B cell (primary cell): ENCODE measurements at places on chromosomes 2 and 18. TPM values are rescaled to one million over a fixed set of nuclear protein-coding genes. Genes with fewer than 3 reads are reported as not detected.

The CLHC1 gene
- 2.0 and 3.5 TPM in 2 replicates for polyA plus RNA-seq

- DNase-seq = no peak
These were observed 29.8 kb downstream of the TSHZ1 start for GRCh38 chr18:75240433-75240832.

The RPRM gene
- not detected in 2 replicates for polyA plus RNA-seq

GRCh38 chr2:207241198-207241597, 75.5 kb upstream of the KLF7 start:
- DNase-seq = no peak

The KCNK3 gene
- not detected in 2 replicates for polyA plus RNA-seq

The DCAF17 gene
- polyA plus RNA-seq = 8.1 and 8.8 TPM in 2 replicates

- no peak for DNase-seq
These were observed 73.9 kb upstream of the TAF1B start for GRCh38 chr2:9769171-9770005.

DNA sequence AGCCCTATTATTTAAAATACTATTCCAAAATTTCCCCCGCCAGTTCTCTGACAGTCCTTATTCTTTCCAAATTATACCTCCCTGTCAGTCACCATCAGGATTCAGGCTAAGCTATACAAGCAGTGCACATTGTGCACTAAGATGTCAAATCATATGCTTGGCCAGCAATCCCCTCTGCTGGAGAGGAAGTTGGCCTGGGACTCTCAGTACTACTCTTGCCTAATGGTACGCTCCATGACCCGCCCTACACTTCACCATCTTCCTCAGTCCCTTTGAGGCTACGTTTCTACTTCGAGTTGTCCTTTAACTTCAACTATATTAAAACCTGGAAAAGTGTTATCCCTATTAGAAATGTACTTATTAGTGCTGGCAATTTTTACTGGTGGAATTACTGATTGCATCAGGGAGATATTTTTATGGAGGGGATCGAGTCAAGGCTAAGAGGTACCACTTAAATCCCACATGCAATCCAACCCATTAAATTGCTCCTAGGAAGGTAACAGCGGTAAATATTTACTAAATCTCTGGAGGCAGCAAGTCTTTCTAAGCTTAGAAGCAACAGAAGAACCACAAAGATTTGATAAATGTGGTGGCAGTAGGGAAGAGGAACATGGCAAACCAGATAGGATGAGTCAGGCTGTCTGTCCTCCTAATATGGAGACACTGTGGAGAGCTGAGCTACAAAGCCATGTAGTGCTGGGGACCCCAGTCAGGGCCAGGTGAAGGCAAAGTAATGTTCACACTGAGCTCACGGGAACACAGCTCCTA, 2.7 kb downstream of the USP40 start:
- no peak for DNase-seq

The KCNE4 gene
- 0.04 TPM in 1 of 2 replicates, not detected in the other for polyA plus RNA-seq

DNA sequence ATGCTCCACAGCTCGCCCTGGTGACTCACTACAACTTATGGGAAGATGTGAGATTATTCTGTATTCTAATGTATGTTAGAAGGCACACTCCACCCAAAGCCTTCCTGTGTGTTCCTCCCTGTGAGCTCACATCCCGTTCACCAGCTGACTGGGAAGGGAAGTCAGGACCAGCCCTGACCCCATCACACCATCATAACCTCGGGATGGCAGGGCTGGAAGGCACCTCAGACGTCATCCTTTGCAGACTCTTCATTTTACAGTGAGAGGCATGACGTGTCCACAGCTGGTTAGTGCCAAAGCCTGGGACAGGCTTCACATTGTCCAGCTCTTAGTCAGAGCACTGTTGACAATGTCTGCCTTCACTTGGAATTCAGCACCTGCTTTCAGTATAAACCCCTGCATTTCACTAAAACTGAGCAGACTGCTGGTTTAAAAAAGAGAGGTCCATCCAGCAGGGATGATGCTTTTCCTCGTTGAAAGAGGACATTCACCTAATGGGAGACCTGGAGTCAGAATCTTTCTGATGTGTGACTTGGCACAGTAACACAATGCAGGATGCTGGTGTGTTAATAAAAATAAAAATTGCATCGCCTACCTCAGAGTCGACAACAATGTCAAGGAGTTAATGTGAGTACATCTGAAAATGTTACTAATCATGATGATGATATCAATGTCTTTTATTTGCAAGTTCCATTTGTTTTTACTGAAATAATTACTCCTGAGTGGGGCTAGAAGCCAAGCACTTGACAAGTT, 418.0 kb upstream of the TNP1 start:
- DNase-seq = no peak

DNA sequence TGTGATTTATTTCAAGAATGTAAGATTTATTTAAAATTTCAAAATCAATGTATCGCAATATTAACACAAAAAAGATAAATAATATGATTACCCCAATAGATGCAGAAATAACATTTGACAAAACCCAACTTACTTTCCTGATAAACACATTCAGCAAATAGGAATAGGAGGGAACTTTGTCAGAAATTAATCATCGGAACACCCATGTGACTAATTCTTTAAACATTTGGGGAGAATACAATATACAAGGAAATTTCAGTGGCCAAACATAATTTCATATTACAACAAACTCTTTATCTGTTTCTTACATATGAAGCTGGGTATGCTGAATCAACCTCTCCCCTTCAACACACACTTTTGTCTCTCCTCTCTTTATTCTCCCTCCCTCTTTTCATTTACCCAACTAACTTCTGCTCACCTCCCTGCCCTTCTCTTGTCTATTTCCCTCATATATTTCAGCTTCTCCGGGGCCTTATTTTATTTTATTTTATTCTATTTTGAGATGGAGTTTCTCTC, 309.6 kb upstream of the CNTNAP5 start:
- no peak for DNase-seq

The NDC80 gene
- polyA plus RNA-seq = 1.3 and 1.7 TPM in 2 replicates

- DNase-seq = no peak
These were observed 96.6 kb upstream of the NRP2 start for GRCh38 chr2:205585449-205586383.

The IL1RN gene
- 0.40 and 0.79 TPM in 2 replicates for polyA plus RNA-seq

The SNRNP200 gene
- 198 and 211 TPM in 2 replicates for polyA plus RNA-seq

- no peak for DNase-seq
These were observed 75.2 kb upstream of the GALNT5 start for GRCh38 chr2:157182204-157182709.

The POTEC gene
- not detected in 2 replicates for polyA plus RNA-seq

DNA sequence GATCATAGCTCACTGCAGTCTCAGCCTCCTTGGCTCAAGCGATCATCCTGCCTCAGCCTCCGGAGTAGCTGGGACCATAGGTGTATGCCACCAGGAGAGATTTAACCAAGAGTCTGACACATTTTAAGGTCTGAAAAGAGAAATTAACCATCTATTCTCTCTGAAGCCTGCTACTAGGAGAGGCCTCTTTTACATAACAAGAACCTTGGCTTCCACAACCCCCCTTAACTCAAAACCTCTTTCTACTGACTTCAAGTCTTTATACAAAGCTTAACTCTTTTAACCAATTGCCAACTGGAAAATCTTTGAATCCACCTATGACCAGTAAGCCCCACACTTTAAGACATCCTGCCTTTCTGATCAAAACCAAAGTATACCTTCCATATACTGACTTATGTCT, 279.9 kb upstream of the CELF4 start:
- DNase-seq = no peak

DNA sequence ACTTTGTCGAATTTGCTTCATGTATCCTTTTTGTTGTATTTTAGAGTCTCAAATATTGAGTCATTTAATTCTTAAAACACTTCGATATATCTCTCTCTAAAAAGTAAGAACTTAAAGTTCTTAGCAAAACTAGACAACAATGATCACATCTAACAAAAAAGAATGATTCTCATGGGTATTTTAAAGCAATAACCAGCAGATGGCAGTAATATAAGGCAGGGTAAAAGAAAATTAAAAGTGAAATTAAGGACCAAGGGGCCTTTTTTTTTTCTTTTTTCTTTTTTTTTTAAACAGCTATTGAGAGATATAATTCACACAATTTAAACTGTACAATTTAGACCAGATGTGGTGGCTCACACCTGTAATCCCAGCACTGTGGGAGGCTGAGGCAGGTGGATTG, 9.9 kb upstream of the AOX1 start:
- DNase-seq = peak; percentile 23

The DES gene
- not detected in 2 replicates for polyA plus RNA-seq

DNA sequence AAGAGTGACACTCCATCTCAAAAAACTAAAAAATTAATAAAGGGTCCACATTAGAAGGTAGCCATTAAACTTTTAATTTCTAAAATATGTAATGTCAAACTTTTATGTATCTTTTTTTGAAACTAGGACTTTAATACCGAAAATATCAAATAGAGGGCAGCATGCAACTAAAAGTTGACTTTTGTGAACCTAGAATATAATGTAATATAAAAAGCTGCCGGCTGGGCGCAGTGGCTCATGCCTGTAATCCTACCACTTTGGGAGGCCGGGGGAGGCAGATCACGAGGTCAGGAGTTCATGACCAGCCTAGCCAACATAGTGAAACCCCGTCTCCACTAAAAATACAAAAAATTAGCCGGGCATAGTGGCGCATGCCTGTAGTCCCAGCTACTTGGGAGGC, 62.8 kb downstream of the INO80D start:
- no peak for DNase-seq

GRCh38 chr18:78407466-78407844, 572.2 kb upstream of the SALL3 start:
- DNase-seq = no peak

- no peak for DNase-seq
These were observed 707.8 kb upstream of the SALL3 start for GRCh38 chr18:78271790-78272189.

DNA sequence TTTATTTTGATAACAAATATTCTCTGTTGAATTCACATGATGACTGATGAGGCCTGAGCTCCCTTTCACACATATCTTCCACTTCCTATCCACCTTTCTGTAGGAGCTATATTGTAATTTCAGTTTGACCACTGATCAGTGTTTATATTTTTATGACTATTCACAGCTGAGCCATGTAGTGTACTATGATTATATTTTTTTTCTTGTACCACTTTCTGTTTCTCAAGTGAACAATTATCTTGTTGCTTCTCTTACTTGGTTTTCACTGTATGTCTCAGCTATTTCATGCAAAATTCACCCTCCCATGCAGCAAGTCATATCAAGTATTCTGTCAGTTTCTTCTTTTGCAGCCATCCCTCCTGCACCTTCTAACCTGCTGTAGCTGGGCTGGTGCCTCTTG, 78.4 kb downstream of the TMEM247 start:
- DNase-seq = no peak

The TCF23 gene
- not detected in 2 replicates for polyA plus RNA-seq

The SCG2 gene
- 0.12 TPM in 1 of 2 replicates, not detected in the other for polyA plus RNA-seq

The YES1 gene
- polyA plus RNA-seq = 0.07 TPM in 1 of 2 replicates, not detected in the other

GRCh38 chr2:189309331-189309730, 129.8 kb upstream of the COL5A2 start:
- no peak for DNase-seq

DNA sequence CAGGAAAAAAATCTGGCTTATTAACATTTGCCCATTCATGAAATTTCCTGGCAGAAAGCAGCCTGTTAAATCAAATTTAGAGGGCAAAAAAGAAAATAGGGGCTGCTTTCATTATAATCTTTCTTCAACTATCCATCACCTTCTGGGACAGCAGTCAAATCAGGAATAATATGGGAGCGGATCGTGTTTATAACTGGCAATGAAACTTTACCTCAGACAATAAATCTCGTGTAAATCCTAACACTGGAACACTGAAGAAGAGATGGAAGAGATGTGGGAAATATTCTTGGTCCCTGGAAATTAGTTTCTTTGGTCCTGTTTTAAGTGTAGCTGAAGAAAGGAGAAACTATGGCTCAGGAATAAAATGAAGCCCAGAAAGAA, 77.5 kb upstream of the SERTAD2 start:
- DNase-seq = no peak

DNA sequence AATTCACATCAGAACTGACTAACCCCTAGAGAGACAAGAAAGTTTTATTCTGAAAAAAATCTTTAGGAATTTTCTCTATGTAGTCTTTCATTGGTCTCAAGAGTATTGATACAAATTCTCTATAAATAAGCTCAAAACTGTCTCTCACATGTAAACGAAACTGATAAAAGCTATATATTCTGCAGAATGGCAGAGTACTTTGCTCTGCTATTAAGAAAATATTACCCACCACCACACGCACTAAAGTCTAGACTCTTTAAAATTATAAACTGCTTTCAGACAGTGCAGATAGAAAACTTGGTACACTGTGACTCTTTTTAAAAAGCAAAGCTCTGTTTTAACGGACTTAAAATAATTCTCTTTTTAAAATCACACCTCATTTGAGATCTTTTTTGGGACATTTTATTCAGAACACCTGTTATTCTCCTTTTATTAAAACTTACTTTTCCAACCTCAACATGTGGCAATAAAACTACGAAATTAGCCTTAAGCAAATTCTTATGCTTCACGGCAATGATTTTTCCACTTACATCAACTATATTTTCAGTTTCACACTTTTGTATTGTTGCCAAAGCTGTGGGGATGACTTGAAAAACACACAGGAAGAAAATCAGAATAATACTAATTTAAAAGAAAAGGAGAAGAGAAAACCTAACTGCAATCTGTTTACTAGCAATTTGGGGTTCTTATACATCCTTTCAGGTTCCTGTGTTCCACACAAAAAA, 58.0 kb downstream of the CCDC88A start:
- DNase-seq = no peak

DNA sequence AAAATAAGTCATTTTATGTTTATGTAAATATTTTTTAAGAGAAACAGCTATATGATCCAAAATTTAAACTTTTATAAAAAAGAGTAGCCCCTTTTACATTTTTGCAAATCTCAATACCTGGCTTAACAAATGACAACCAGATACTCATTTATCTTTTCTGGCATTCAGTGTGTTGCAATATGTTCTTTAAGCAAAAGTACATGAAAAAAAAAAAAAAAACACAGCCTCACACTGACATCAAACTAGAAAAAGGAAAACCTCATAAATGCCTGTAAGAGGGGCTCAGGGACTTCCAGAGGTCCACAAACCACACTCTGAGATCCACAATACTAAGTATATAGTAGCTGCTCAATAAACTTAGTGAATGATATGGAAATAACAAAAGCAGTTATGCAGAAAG, 21.9 kb downstream of the PPP4R3B start:
- DNase-seq = no peak

GRCh38 chr2:96899413-96899741, 29.5 kb upstream of the SEMA4C start:
- no peak for DNase-seq

DNA sequence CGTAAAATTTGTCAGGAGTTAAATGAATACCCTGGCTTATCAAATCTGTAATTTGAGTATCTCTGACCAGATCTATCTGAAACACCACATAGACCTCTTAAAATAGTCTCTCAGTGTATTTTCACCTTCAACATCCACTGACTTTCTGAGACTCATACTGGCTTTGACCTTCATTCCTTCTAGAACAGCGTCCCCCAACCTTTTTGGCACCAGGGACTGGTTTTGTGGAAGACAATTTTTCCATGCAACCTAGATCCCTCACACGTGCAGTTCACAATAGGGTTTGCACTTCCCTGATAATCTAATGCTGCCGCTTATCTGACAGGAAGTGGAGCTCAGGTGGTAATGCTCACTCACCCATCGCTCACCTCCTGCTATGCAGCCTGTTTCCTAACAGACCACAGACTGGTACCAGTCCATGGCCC, 3.2 kb downstream of the NBAS start:
- no peak for DNase-seq
